ENCODE measurements at places on chromosomes 4 and X.

- no peak for DNase-seq
Observed at GRCh38 chr4:3862640-3863420, 96.6 kb downstream of the ADRA2C start.

GRCh38 chr4:1991087-1991486 is 17.7 kb downstream of the NELFA start:
- no peak for DNase-seq

DNA sequence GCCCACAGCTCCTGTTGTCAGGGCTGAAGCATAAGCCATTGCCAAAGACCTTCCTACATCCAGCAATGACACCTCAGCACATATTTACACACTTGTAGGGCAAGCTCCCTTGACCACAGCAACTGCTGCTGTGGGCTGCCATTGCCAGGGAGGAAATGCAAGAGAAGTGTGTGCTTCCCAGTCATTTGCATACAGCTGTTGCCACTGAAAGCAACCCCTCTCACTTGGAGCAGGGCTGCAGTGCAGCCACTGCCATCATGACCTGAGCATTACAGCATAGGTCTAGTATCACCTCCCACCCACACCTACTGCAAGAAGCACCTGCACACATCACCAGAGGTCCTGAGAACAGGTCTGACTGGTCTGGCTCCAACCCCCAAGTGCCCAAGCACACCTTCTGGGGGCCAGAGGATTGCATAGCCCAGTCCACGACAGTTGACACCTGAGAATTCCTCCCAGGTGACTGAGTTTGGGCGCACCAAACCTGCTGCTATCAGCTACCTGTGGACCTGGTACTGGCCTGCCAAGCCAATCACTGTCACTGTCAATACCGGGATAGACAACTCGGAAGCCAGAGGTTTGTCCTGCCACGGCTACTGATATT is 636.5 kb upstream of the SLIT2 start:
- DNase-seq, result no peak

GRCh38 chr4:8079031-8079885 is 79.4 kb downstream of the ABLIM2 start:
- DNase-seq, result peak; percentile 64

DNA sequence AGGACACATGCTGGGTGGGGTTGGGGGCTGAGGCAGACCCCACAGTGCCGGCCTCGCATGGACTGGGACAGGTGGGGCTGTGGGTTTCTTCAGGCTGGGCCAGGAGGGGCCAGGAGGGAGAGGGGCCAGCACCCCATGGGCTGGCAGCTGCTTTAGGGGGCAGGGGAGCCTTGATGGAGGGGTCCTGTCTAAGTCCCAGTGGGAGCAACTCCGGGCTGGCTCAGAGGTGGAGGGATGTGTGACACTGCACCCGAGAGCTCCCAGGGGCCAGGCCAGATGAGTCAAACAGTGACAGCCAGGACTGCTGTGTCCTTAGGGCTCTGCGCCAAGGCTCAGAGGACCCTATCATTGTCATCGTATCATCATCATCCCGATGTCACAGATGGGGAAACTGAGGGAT is 4.4 kb upstream of the ABLIM2 start:
- no peak for DNase-seq

- no peak for DNase-seq
Observed at GRCh38 chr4:136741468-136741867, 790.8 kb downstream of the PCDH18 start.

GRCh38 chrX:121782544-121782943 is 735.1 kb downstream of the GLUD2 start:
- DNase-seq, result no peak

DNA sequence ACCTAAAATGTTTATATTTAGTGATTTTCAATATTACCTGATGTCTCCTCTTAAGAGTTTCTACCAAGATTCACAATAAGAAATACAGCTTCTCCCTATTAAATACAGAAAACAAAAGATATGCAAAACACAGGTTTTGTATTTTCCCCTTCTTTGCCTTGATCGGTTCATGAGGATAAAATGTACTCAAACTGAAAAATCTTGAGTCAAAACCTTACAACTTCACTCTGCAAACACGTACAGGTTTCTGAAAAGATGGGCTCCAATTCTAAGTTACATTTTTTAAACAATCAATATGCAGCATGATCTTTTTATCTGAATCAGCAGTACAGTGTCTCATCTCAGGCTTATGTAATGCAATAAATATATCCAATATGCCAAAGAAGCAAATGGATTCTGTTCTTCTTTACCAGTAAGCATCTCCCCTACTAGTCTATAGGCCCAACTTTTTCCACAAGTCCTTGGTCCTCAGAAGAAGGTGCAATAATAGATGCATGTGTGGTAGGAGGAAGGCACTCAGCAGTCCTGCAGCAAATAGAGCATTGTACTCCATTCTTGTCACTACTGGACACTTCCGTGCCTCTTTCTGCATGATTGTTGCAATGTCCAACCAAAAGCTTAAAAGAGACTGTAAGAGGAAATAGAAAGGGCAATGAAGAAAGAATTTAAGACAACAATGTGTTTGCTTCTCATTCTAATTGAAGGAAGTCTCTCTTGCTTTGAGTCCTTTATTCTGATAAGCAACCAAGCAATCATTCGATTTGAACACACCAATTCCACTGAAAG is 3.2 kb downstream of the MAPK10 start:
- no peak for DNase-seq

DNA sequence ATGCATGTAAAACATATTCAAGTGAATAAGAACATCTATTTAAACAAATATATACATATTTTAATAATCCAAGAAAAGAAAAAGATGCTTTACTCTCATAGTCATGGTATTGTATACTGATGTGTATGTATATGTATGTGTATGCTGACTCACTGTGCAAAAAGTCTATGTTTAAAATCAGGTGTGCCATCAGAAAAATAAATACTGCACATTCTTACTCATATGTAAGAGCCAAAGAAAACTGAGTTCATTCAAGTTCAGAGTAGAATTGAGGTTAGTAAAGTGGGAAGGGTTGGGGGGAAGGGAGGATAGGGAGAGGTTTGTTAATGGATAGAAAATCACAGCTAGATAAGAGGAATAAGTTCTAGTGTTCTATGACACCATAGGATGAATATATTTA is 403.9 kb upstream of the SMIM31 start:
- DNase-seq, result no peak
